ENCODE measurements at places on chromosomes 5 and 9.

GRCh38 chr9:114641967-114642366 is 15.6 kb downstream of the TEX53 start:
- no peak for DNase-seq

- no peak for DNase-seq
Observed at GRCh38 chr9:88628811-88629210, 93.8 kb downstream of the NXNL2 start.

- peak; percentile 29 for DNase-seq
Observed at GRCh38 chr9:13386935-13387733, 107.6 kb upstream of the MPDZ start.

- peak; percentile 80 for DNase-seq
Observed at GRCh38 chr9:76369583-76369982, 24.6 kb downstream of the RFK start.

GRCh38 chr5:35847491-35847890 is 9.2 kb upstream of the IL7R start:
- no peak for DNase-seq

- DNase-seq = no peak
Observed at GRCh38 chr5:65722575-65723403, 784 bp downstream of the NLN start.

DNA sequence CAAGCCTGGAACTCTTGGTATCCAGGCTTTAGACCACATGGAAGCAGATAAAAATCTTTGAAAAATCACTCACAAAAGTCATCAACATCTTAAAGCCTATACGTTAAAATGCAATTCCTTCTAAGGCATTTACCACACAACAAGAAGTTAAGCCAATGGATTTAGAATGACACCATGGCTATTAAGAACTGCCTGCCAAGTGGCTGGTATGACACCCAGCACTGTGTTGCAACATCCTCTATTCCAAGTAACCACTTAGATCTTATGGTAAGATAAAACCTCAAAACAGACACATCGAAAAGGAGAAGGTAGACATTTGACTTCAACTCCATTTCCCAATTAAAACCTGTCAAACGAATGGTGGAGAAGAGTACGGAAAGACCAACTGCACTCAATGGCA is 344.2 kb upstream of the SLC30A5 start:
- no peak for DNase-seq

- DNase-seq = peak; percentile 75
Observed at GRCh38 chr9:113621309-113621791, 157.8 kb downstream of the RGS3 start.

- DNase-seq = no peak
Observed at GRCh38 chr5:76637490-76637889, 14.3 kb upstream of the F2RL2 start.

GRCh38 chr9:38022203-38022895 is 46.7 kb downstream of the SHB start:
- DNase-seq = no peak

DNA sequence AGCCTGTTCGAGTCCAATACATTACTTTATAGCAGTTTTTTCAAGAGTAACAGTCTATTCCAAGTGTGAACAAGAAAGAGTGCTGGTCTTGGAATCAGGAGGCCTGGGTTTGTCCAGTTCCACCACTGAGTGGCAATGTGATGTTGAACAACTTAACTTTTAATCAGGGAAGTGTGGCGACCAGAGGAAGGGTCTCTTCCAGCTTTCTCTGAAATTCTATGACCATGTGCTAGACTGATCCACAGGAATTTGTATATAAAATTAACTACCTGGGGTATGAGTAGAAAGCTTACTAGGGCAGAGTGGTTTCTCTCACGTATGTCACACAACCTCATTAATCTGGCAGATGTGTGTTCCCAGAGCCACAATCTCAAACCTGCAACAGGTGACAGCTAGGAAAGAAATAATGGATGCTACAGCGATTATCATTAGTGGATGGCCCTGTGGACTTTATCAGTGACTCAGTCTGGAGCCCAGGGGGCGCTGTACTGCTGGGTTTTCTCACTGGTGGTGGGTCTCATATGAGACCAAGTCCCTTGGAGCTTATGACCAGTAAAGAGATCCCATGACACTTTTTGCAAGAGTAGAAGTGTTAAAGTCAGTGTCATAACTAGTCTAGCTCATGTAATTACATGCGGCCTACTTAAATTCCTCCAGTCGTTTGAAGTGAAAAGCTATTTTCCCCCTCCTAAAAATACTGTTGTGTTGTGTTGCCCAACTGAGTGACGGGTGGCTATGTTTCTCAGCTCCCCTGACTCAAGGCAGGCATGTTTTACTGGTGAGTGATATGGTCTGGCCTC is 116.5 kb downstream of the GDNF start:
- DNase-seq = no peak

GRCh38 chr5:74851684-74852353 is 14.4 kb downstream of the FAM169A start:
- DNase-seq = no peak

DNA sequence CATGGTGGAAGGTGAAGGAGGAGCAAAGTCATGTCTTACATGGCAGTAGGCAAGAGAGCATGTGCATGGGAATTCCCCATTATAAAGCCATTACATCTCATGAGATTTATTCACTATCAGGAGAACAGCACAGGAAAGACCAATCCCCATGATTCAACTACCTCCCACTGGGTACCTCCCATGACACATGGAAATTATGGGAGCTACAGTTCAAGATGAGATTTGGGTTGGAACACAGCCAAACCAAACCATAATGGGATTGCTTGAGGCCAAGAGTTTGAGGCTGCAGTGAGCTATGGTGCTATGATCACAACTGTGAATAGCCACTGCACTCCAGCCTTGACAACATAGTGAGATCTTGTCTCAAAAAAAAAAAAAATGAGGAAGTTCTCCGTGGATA is 581.8 kb downstream of the TAF11L14 start:
- no peak for DNase-seq

DNA sequence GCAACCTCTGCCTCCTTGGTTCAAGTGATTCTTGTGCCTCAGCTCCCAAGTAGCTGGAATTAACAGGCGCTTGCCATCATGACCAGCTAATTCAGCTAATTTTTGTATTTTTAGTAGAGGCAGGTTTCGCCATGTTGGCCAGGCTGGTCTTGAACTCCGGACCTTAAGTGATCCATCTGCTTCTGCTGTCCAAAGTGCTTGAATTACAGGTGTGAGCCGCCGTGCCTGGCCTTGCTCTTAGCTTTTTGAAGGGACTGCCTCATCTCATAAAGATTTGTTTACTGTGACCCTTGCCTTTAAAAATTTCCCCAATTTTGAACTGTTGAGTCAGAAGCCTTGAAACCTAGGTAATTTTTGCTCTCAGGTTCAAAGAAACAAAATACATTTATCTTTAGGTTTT is 17.3 kb downstream of the GPBP1 start:
- no peak for DNase-seq

GRCh38 chr5:126189862-126190261 is 233.3 kb upstream of the GRAMD2B start:
- DNase-seq = no peak

DNA sequence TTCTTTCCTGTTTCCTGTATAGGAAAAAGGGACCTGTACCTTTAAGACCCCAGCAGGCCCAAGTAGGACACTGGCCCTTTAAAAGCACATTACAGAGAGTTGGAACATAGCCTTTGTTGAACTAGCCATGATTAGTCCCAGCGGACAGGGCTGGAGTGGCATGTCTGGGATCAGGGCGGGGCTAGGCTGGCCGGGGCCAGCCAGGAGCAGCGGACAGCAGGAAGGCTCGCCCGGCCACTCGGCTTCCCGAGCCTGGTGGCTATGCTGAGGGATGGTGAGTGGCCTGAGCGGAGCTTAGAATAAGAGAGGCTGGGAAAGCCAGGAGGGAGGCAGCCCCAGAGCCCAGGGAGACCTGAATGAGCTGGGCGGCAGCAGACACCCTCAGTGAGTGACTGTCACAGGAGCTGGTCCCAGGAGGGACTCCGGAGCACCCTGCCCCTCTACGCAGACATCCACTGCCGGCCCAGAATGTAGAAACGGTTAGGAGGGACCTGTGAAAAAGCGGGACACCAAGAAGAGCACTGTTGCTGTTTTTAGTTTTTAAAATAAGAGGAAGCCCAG is 92.1 kb downstream of the DAB2IP start:
- peak; percentile 61 for DNase-seq

DNA sequence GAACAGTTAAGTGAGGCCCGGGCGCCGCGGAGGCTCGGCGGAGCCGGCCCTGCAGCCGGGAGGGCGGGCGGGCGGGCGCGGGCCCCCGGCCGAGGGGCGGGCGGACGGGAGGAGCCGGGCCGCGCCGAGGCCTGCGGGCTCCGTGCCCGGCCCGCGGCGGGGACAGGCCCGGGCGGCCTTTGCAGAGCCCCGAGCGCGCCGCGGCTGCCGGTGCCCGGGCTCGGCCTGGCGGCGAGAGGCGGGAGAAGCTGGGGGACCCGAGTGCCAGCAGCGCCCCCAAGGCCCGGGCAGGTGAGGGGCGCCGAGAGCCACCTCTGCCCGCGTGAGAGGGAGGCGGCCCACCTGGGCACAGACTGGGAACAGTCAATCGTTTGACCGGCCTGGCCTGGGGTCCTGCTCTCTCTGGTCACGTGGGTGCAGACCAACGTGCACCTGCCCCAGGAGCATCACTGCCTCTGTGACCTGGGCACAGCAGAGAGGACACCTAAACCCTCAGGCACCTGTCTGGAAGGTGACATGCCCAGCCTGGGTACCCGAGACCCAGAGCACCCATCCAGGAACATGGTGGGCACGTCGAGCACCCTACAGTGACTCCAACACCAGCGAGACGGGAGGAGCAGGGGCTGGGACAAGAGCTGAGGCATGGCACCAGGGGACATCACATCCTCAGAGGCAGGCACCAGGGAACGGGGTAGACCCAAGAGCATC is 531 bp downstream of the MVB12B start:
- DNase-seq = no peak

DNA sequence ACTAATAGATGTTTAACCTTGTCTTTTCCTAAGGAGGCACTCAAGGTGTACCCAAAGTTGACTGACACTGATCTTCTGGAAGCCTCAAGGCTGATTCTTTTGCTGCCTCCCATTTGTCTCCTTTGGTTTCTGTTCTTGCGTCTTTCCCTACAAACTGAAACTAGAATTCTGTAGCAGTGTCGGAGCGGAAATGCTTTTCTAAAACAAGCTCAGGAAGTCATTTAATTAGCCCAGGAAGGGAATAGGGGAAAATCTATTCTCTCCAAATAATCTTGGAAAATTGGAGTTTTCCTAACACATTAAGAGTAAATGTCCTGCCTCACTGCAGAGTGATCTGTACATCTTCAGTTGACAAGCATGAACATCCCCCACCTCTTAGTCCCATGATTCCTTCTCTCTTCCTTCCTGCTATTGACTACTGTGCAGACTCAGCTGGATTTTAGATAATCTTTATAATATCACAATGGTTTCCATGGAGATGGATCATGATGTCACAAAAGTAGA is 182.7 kb downstream of the NR3C1 start:
- no peak for DNase-seq

DNA sequence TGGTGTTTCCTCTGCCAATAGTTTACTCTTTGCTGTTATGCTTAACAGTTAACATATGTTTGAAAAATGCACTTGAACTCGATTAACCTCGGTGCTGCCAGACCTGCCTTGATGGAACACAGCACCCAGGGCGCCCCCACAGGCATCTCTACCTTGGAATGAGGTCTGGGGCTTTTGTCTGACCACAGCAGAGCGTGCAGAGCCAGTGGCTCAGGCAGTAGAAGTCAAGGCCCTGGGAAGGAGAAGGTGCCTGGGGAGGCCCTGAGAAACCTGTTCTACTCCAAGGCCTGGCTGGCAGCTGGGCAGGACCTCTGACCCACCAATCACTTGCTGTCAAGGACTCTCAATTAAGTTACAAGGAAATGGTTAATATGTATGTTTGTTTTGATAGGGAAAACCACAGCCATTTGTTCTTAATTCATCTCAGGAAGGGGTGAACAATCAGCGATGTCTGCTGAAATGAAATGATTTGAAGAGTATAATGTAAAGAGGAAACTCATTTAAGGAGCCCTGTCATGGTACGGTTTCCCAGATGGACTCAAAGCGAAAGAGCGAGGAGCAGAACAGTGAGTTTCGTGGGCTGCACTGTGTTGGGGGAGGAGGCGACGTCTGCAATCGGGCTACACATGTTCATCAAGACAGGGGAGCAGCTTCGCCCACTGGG is 21.9 kb downstream of the MACROH2A1 start:
- DNase-seq = no peak

- no peak for DNase-seq
Observed at GRCh38 chr5:175873088-175873454, 1.7 kb downstream of the CPLX2 start.

DNA sequence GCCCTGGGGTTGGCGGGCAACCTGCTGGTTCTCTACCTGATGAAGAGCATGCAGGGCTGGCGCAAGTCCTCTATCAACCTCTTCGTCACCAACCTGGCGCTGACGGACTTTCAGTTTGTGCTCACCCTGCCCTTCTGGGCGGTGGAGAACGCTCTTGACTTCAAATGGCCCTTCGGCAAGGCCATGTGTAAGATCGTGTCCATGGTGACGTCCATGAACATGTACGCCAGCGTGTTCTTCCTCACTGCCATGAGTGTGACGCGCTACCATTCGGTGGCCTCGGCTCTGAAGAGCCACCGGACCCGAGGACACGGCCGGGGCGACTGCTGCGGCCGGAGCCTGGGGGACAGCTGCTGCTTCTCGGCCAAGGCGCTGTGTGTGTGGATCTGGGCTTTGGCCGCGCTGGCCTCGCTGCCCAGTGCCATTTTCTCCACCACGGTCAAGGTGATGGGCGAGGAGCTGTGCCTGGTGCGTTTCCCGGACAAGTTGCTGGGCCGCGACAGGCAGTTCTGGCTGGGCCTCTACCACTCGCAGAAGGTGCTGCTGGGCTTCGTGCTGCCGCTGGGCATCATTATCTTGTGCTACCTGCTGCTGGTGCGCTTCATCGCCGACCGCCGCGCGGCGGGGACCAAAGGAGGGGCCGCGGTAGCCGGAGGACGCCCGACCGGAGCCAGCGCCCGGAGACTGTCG is 976 bp downstream of the RXFP3 start:
- no peak for DNase-seq

GRCh38 chr5:88836195-88836838 is 46.7 kb downstream of the MEF2C start:
- DNase-seq = no peak

GRCh38 chr9:86563350-86563749 is 209.1 kb upstream of the TUT7 start:
- DNase-seq = no peak

Data from kidney epithelial cell (primary cell).